ENCODE measurements at places on chromosomes 11 and 22.

DNA sequence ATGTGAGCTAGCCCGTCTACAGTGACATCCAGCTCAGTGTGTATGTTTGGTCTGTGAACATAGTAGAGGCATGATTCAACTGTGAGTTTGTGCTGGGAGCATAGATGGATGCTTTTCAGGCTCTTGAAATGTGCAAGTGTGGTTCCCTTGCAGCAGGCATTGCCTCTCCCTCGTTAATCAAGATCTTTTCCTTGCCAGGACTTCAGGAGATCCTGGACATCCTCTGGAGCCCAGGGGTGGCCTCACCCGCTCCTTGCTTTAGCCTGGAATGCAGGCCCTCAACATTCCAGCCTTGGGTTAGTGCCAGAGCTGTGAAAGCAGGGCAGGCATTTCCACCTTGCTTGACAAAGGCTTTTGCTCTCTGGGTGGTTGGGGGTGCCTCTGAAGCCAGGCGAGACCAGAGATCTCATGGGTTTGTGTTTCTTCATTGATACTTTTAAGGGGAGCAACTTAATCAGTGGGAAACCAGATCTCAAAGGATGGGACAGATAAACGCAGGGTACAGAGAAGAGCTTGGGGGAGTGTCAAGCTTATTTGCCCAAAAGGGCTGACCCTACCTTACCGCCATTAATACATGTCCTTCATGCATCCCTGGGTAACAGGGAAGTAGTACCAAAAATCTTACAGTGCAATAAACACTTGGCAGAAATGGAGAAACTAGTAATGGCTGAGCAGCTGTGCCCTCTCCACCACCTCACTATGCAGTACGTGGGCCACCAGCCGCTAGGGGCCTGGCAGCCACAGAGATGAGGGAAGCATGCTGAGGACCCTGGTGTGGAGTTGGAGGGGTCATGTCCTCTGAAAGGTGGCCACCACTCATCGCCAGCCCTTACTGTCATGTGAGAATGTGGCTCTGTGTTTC lies 72.1 kb downstream of the PTPRJ start:
- no peak for DNase-seq

GRCh38 chr11:119115484-119116234 lies 5.7 kb upstream of the HINFP start:
- DNase-seq = no peak

DNA sequence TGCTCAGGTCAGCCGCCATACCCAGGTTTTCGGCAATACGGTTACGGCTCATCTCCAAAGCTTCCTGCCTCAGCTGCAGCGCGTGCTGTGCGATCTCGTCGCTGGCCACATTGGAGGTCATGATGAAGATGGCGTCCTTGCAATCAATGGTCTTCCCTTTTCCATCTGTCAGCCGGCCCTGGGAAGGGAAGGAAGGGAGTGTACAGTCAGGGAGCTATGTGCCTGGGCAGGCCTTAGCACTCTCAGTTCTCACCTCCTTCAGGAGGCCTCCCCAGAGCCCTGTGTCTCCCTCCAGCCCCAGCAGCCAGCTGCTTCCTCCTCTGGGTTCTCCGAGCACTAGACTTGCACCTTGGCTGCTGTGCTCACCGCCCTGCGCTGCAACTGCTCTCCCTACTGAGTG lies 51.5 kb upstream of the PHOX2A start:
- no peak for DNase-seq

GRCh38 chr11:114478768-114479167 lies 39.5 kb downstream of the REXO2 start:
- DNase-seq = no peak

- DNase-seq = no peak
Observed at GRCh38 chr22:49004484-49005399, 822.9 kb downstream of the BRD1 start.

DNA sequence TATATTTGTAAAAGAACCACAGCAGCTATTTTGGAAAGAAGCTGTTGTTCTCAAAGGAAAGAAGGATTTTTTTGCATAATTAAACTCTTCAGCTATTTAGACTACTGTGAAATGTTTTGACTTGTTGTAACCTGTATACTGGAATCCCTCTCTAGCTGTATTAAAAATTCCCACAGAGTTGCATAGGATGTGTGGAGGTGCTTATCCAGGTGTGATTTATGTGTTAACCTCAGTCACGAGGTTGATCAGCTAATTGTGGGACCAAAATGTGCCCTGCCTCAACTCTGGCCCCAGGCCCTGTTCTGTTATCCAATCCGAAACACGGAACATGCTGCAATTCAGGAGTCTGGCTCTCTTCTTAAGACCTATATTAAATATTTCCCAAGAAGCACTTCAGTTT lies 70.1 kb downstream of the LIF start:
- DNase-seq = no peak

GRCh38 chr11:11421509-11421908 lies 68.5 kb upstream of the CSNK2A3 start:
- DNase-seq = no peak

- peak; percentile 36 for DNase-seq
Observed at GRCh38 chr22:28925916-28926315, 42.5 kb downstream of the ZNRF3 start.

- DNase-seq = no peak
Observed at GRCh38 chr11:114354076-114354475, 46.2 kb downstream of the C11orf71 start.

GRCh38 chr11:11660363-11660740 lies 38.5 kb upstream of the GALNT18 start:
- DNase-seq = no peak

DNA sequence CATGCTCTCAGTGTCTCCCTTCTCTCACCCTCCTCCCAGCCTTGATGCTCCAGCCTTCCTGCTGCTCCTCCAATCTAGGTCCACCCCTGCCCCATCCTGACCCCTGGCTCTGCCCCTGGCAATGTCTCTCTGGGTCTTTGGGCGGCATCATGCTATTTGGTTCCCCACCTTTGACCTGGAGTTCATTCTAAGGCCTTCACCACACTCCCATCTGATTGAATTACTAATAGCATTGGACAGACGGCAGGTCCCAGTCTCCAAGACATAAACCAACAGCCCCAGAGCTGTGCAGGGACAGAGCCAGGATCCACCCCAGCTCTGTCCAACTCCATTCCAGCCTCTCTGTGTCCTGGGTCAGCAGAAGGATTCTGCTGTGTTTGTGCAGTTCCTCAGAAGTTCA lies 7.2 kb downstream of the APOL4 start:
- DNase-seq = no peak

GRCh38 chr22:48627203-48627602 lies 1200.5 kb downstream of the BRD1 start:
- no peak for DNase-seq

DNA sequence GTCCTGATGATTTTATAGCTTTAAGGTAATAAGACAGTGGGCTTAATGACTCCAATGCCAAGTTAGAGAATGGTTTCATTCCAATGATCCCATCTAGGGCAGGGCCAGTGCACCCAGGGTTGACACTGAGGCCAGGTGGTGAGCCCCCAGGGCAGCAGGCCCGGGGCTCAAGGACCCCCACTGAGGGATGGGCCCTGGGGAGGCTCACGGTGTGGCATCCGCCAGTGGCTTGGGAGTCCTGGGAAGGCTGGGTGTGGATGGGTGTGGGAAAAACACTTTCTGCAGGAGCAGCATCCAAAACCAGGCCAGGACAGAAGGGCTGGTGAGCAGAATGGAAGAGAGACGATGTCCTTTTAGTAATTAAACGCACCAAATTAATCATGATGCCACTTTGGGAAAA lies 626.3 kb downstream of the TBC1D22A start:
- DNase-seq = no peak

DNA sequence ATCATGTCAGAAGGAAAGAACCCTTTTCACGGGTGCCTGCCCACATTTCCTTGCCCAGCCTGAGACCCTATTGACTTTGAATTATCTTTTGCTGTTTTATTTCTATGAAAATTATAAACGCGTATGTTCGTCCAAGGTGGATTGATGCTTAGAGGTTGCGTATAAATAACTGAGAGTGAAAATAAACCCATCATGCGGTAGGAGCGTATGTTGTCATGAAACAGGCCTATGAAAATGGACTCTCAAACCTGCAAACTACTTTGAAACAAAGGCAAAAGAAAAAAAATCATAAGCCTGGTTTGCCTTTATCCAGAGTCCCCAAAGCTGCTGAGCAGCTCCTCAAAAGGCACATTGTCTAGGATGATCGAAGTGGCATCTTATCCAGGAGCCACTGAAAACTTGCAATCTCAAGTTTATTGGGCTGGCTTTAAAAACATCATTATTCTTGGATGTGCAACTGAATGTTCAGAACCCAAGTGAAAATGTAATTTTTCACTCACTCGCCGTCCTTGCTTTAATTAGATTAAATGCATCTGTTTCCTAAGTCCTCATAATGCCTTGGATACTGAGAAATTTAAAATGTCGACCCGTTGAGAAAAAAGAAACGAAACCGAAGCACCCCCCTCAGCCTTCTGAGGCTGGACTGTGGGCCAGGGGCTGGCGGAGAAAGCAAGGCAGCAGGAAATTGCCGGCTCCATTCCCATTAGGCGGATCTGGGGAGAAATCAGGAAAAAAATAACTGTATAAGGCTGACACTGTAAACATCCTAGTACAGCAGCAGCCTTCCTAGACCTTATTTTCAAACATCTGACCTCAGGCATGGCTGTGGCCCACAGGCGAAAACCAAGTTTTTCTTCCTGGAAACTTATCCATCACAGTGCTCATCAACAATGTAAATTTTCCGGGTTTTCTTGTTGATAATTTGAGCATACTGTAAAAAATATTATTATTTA lies 82.9 kb upstream of the PPARA start:
- no peak for DNase-seq

DNA sequence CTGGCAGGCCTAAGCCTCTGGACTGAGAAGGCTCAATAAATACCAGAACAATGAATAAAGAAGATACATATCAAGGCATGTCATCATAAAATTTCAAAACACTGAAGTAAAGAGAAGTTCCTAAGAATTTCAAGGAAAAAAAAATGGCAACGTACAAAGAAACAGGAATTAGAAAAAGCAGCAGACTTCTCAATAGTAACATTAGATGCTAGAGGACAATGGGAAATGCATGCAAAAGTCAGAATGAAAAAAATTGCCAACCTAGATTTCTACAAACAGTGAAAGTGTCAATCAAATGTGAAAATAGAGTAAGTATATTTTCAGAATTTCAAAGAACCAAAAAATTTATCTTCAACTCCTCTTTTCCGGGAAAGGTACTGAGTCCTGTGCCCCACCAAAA lies 125.0 kb downstream of the KCNC1 start:
- DNase-seq = no peak

GRCh38 chr11:87219266-87219665 lies 181.5 kb downstream of the TMEM135 start:
- DNase-seq = no peak
